ENCODE measurements at places on chromosomes 13 and 19. TPM values are rescaled to one million over a fixed set of nuclear protein-coding genes. Genes with fewer than 3 reads are reported as not detected.

Gene APC2
- 0.11 TPM for total RNA-seq

Gene BCAM
- total RNA-seq: 3.5 TPM

Gene CNN1
- 0.58 TPM for total RNA-seq

Gene LGALS14
- not detected for total RNA-seq

Gene SKA3
- 30.0 TPM for total RNA-seq

Gene KLK6
- not detected for total RNA-seq

Gene MEIOSIN
- total RNA-seq: not detected

Gene C1QTNF9
- not detected for total RNA-seq

Gene ZNF428
- total RNA-seq: 58.4 TPM

Gene KEAP1
- total RNA-seq: 84.3 TPM

Gene VPS36
- 43.9 TPM for total RNA-seq

Gene OR4F17
- total RNA-seq: not detected

Gene FARP1
- total RNA-seq: 12.4 TPM

Gene TMEM238
- total RNA-seq: 0.32 TPM

Gene ZNF780B
- 5.4 TPM for total RNA-seq

Gene SRRM5
- 0.11 TPM for total RNA-seq

Gene KLF2
- 2.8 TPM for total RNA-seq

Gene PLPPR3
- 0.06 TPM for total RNA-seq

Measured in LHCN-M2 (cell line).